Amniotic stem cell (primary cell): ENCODE measurements at places on chromosomes 16 and 17.

- no peak for DNase-seq
Observed at GRCh38 chr16:8798174-8798527, 512 bp downstream of the PMM2 start.

DNA sequence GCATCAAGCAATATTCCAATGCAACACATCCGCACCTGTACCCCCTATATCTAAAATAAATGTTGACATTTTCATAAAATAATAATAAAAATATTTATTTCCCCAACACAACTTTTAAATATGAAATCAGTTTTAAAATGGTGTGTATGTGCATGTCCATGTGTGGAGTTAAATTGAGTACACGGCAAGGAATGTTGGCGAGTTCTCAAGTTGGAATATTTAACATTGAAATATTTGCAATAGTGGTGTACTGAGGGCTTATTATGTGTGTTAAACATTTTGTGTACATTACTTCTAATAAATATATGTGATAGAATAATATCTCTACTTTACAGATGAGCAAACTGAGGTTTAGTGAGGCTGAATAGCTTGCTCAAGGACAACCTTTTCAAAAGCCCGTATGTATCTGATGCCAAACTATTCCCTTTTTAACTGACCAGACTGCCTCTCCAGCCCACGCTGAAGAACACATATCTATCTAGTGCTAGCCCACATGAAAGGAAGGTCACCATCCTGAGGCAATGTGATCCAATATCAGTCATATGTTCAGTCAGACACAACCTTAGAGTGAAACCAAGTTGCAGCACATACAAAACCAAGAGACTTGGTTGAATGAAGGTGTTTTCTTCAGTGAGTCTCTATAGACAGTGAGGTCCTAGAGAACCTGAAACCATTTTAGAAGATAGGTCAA, 192.2 kb upstream of the CDH11 start:
- no peak for DNase-seq

DNA sequence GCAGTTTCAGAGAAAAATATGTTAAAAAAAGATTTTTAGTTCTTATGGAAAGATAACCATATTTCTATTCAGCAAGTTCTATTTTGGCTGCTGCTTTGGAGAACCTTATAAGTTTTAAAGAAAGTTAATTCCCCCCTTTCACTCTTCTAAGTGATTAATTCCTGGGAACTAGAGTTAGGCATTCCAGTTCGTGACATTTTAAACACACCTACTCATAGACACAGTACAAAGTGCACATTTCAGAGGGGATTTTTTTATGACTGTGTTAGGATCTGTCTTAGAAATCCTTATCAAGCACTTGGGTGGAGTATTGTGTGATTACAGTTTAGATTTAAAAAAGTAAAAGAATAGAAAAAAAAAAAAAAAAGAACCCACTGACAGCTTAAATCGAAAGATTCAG, 3.5 kb upstream of the CDH11 start:
- no peak for DNase-seq

DNA sequence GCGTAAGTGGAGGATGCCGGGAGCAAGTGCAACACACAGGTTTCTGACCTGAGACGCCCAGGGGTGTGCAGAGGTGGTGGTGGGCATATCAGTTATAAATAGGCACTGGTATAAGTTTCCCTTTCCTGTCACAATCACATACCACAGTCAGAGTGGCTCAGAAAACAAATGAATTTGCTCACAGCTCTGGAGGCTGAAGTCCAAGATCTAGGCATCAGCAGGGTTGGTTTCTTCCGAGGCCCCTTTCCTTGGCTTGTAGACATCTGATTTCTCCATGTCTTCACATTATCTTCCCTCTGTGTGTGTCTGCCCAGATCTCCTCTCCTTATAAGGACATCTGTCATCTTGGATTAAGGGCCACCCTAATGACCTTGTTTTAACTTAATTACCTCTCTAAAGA, 250.5 kb upstream of the TNRC6C start:
- no peak for DNase-seq

GRCh38 chr16:10752843-10753523, 9.3 kb downstream of the NUBP1 start:
- no peak for DNase-seq

DNA sequence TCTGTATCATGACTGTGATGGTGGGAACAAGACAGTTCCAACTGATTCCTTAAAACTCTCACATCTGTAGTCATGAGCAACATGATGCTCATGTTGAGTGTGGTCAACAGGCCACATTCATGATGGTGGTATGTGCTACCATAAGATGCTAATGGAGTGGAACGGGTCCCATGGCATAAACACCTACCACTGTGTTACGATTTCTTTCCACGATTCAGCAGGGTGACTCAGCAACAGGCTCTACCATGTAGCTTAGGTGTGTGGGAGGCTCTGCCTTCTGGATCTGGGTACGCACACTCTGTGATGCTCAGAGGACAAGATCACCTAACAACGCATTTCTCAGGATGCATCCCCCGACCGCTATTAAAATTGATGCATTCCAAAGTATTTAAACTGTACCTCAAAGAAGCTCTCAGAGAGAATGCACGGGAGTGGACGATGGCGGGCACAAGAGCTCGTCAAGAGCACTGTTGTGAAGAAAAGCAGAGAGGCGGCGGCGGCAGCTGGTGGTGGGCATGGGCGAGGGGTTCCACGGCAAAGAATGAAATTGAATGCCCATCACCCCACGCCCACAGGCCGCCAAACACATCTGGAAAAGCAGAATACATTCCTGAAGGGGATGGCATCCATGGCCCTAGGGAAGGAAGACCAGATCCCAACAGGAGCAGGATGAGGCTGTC, 133.3 kb downstream of the ZNF778 start:
- no peak for DNase-seq

DNA sequence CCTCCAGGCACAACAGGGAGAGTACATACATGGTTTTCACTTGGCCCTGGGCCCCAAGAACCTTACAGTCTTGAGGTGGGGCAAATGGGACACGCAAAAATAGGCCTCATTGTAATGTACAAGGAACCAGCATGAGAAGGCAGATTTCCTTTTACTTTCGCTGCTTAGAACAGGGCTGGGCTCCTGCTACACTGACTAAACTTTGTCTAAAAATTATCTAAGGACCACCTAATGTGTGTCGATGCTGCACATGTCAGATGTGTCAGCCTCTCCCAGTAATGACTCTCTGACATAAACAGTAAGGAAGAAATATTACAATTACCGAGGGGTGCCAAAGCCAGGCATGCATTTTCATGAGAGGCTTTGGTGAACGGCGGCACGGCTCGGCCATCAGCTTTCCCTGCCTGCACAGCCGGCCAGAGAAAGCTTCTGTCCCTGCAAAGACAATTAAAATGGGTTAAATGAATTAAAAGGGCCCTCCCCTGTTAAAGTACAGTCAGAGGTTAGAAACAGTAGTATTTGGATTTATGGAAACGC, 224.2 kb upstream of the IRX3 start:
- no peak for DNase-seq

DNA sequence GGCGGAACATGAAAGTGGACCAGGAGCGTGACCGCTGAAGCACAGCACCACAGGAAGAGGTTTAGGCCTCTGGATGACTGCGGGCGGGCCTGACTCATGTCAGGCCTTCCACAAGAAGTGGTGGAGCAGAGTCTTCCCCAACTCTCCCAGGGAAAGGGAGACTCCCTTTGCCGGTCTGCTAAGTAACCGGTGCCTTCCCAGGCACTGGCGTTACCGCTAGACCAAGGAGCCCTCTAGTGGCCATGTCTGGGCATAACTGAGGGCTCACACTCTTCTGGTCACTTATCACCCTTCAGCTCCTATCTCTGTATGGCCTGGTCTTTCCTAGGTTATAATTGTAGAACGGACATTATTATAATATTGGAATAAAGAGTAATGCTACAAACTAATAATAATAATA, 1931.9 kb downstream of the TP53TG3F start:
- DNase-seq = no peak
